SW 1271 (cell line): ENCODE measurements at places on chromosomes 4 and X.

DNA sequence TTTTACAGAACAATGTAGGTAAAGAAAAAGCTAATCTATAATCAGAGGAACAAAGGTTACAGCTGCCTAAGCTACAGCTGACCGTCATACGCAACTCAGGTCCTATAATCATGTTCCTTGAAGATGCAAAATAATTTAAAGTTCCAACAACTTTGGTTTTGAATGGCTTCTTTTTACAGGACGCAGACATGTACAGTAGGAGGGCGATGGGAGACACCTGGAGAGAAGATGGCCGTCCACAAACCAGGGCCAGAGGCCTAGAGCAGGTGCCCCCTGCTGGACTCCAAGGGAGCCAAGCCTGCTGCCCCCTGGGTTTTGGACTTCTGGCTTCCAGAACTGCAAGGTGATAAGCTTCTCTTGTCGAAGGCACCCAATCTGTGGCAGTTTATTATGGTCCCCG is 10.6 kb downstream of the HGFAC start:
- DNase-seq: peak; percentile 4

DNA sequence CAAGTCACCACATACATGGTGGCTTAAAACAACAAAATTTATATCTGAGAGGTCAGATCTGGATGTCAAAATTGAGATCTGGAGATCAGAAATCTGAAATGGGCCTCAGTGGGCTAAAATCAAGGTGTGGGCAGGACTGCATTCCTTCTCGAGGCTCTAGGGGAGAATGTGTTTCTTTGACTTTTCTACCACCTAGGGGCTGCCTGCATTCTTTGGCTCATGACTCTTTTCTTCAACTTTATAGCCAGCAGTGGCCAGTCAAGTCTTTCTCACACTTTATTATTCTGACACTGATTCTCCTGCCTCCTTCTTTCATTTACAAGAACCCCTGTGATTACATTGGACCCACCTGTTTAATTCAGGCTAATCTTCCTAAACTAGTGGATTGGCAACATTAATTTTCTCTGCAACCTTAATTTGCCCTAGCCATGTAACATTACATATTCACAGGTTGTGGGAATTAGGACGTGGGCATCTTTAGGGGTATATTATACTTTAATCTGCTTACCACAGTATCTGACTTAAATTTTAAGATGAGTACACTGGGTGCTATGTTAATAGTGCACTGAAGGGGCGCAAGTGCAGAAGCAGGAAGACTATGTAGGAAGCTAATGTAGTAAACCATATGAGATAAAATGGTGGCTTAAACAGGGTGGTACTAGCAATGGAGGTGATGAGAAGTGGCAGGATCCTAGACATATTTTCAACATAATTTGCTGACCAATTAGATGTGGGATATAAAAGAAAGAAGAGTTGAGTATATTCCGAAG is 188.0 kb downstream of the SLC4A4 start:
- DNase-seq: no peak

- DNase-seq: no peak
Observed at GRCh38 chr4:5340991-5341451, 289.7 kb downstream of the STK32B start.

GRCh38 chr4:130077275-130077674 is 981.3 kb downstream of the C4orf33 start:
- DNase-seq: no peak

GRCh38 chr4:147950261-147950660 is 218.4 kb downstream of the ARHGAP10 start:
- DNase-seq: no peak

DNA sequence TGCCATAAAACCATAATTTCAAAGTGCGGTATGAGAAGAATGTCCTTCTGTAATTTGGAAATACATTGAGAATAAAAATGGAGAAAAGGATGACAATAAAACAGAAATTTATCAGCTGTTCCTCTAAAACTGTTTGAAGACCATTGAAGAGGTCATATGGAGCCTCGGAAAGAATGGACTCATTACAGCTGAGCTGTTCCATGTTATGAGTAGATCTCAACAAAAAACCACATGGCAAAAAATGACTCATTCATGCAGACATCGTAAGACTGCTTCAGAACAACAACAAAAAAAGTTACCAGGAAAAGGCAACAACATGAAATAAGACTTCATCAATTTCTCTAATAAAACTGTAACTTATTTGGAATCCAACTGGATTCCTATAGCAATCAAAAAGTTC is 39.7 kb downstream of the AKAP4 start:
- DNase-seq: no peak
